ENCODE measurements at places on chromosomes 3 and 15.
A peak's percentile ranks its signal among the peaks of the same experiment; 100 is the strongest.

DNA sequence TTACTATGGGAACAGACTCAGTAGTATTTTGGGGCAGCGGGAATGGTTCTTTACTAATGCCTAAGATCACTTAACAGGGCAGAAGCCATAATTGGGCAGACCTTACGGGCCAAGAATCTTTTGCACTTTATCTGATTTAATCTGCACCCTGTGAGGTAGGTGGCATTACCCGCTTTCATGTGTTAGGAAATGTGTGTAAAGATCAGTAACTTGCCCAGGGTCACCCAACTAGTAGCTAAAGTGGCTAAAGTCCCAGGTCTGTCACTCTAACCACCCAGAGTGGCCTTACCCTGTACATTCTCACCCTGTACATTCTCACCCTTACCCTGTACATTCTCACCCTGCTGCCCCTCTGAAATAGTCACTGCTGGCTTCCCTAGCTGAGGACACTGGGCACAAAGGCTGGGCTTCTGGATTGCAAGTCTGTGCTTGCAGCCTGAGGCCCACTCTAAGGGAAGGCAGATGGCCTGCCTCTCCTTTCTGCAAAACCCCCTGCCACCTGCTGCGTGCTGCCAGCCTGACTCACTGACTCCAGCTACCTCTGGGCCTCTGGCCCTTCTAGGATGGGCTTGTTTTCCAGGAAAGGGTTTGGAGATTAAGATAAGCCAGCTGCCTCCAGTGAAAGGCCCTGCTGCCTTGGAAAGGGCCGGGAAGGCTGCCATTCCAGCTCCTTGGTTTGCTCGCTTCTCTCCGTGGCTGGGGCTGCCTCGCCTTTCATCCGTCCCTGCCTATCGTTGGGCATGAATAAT lies 37.5 kb upstream of the MYZAP start:
- DNase-seq = no peak

DNA sequence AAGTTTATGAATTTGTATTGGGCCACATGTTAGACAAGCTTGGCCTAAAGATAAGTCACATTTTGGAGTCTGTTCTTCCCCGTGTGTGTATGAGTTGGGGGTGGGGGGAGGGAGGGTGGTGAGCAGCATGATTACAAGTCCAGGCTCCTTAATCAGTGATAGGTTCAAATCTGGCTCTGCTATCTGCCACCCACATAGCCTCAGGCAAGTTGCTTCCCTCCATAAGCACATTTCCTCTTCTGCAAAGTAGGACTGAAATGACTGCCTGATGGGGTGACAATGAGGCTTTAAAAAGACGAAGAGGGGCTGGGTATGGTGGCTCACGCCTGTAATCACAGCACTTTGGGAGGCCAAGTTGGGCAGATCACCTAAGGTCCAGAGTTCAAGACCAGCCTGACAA lies 1.1 kb upstream of the SPATA12 start:
- no peak for DNase-seq

- no peak for DNase-seq
Measured at GRCh38 chr15:27201425-27201824, 230.4 kb downstream of the GABRG3 start.

DNA sequence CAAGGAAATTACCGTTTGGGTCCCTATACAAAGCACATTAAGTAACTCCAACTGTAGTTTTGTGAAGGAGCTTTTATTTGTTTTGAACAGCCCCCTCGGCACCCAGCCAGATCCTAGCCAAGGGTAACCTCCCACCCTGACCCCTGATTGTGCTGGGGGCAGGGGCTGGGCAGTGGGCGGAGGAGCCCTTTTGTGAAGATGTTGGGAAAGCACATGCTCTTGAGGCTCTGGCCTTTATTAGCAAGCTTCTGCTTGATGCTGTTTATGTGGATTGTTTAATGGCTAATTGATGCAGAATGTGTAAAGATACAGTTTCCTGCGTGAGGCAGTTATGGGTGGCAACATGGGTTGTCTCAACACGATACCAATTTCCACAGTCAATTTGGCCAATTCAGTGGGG lies 136.5 kb downstream of the MAP2K5 start:
- no peak for DNase-seq

DNA sequence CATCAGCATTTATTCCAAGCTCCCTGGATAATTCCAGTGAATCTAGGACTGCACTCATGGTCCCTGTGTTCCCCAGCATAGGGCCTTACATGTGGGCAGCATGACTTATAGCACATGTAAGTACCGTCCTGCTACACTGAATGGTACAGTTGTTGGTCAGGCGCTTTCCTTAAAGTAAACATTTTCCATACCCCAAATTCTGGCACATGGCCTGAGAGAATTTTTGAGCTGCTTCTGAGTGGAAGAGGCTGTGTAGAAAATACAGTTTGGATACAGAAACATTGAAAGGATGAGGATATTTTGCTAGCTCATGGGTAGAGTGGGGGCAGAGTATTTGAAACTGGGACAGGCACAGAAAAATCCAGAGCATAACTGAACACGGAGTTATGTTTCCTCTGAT lies 27.6 kb downstream of the CORO2B start:
- no peak for DNase-seq

- DNase-seq = peak; percentile 59
Measured at GRCh38 chr3:24160424-24161095, 215.5 kb downstream of the NR1D2 start.

- DNase-seq = no peak
Measured at GRCh38 chr15:72516777-72517176, 42.6 kb downstream of the ARIH1 start.

DNA sequence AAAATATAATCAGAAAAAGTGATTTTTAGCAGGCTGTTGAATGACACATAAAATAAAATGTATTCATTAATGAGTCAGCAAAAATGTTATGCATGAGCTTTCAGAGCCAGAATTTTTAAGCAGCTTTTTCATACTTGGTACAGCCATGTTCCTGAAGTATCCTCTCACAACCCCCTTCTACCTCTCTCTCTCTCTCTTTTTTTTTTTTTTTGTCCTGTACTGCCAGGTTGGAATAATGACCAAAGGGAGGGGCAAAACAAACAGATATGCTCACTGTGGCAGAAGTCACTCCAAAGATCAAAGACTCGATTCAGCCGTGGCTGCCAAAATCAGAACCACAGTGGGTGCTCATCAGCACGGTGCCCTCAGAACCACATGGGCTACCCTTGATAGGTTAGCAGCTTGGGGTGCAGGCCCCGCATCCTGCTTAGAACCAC lies 383.0 kb downstream of the ZBTB20 start:
- DNase-seq = no peak

- DNase-seq = no peak
Measured at GRCh38 chr3:76965122-76965725, 74.7 kb upstream of the ROBO2 start.

DNA sequence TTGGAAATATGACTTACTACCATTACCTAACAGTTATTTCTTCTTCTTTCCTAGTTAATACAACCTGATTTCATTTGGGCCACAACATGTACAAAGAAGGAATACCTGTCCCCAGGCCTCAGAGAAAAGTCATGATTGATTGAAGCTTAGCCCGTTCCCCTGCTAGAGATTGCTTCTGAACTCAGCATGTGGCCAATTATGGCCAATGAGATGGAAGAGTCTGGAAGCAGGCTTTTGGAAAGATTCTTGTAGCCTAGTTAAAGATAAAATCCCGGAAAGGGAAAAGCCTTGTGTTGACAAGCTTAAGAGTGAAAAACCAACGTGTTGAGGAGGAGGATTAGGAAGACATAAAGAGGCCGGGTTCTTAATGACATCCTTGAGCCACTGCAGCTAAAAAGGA lies 17.0 kb upstream of the TM6SF1 start:
- no peak for DNase-seq

GRCh38 chr15:41841131-41841530 lies 2.5 kb downstream of the PLA2G4B start:
- DNase-seq = no peak

- DNase-seq = no peak
Measured at GRCh38 chr3:186789554-186790260, 6.3 kb downstream of the EIF4A2 start.

DNA sequence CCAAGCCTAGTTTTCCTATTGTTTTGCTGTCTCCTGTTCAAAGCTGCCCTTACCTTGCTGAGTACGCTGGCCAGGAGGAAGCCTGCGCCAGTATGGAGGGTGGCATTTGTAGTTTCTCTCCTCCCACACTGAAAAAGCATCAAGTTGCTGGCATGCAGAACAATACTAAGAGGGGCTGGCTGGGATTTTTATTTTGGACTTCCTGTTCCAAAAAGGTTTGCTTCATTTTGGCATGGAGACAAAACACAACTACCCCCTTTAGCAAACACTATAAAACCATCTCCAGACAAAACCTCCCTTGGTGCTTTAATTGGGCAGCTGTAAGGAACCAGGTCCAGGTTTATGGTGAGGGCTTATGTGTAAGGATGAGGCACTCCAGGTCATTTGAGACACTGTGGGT lies 457.6 kb downstream of the PDCD6IP start:
- DNase-seq = no peak

DNA sequence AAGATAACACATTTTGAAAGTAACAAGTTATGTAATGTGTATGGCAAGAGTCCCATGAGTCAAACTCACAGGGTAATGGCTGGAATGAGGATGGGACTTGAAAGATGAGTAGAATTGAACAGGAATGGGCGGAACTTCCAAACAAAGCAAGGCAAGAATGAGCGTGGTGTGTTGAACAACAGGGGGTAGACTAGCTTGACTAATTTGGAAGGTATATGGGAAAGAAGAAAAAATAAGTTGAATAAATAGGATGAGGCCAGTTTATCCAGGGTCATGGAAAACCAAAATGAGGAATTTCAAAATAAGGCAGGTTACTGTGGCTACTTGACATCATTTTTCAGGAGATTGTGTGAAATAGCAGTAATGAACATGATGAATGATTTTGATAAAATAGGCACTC lies 2.5 kb upstream of the DPH6 start:
- DNase-seq = no peak

DNA sequence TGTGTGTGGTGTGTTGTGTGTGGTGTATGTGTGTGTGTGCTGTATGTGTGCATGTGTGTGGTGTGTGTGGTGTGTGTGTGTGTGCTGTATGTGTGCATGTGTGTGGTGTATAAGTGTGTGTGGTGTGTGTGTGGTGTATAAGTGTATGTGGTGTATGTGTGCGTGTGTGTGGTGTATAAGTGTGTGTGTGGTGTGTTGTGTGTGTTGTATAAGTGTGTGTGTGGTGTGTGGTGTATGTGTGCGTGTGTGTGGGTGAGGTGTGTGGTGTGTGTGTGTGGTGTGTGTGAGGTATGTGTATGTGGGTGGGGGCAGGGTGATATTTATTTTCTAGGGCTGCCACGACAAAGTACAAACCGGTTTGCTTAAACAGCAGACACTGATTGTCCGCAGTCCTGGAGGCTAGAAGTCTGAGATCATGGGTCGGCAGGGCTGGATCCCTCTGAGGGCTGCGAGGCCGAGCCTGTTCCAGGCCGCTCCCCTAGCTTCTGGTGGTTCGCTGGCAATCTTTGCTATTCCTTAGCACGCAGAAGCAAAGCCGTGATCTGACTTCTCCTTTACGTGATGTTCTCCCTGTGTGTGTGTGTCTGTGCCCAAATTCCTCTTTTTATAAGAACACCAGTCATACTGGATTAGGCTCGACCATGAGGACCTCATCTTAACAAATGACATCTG lies 160.2 kb downstream of the XXYLT1 start:
- no peak for DNase-seq

GRCh38 chr15:80026754-80027153 lies 32.7 kb upstream of the ZFAND6 start:
- DNase-seq = no peak

GRCh38 chr3:132659000-132659364 lies 627 bp downstream of the ACAD11 start:
- DNase-seq = no peak

DNA sequence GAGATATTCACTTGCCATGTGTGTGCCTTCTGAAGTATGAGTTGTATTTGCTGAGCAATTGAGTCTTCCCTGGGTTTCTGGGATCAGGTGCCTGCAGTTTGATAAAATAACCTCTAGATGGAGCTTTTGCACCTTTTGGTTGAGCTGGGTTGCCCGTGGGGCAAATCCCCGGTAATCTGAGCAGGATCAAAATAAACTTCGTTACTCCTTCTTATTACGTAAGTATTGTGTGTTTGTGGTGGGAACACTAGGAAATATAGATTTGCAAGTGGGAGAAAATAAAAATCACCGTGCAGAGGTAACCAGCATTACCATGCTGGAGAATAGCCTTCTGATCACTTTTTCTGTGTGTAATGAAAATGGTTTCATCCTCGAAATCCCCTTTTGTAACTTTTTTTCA lies 277.4 kb upstream of the NR2E3 start:
- DNase-seq = no peak

- DNase-seq = no peak
Measured at GRCh38 chr3:55780913-55781312, 293.8 kb upstream of the WNT5A start.

DNA sequence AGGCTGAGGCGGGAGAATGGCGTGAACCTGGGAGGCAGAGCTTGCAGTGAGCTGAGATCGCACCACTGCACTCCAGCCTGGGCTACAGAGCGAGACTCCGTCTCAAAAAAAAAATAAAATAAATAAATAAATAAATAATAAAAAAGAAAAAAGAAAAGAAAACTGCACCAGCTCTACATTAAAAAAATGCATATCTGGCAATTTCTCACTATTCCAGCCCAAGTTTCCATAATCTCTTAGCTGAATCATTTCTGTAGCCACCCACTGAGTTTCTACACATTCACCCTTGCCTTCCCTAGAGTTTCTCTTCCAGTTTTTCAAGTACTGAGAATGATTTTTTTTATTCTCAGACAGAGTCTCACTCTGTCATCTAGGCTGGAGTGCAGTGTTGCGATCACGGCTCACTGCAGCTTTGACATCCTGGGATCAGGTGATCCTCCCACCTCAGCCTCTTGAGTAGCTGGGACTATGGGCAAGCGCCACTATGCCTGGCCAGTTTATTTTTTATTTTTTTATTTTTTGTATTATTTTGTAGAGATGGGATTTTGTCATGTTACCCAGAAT lies 24.5 kb upstream of the SLC7A14 start:
- DNase-seq = no peak

DNA sequence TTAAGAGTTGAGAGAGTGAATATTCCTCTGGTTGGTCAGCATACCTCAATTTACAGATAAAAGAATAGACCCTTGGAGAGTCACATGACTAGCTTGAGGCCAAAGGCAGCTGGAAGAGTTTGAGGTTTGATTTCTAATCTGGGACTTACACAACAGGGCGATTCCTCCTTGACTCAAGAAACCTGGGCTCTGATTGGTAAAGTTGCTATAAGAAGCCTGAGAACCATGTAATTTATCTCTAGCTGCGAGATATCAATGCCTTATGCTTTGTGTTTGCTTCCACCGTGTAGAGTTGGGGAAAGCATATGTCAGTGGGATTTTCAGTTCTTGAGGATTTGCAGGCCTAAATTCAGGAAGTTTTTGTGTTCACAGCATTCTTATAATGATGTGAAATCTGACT lies 206.0 kb downstream of the KLHL25 start:
- DNase-seq = no peak

- no peak for DNase-seq
Measured at GRCh38 chr3:25910105-25910504, 120.2 kb downstream of the OXSM start.

GRCh38 chr3:157388976-157389375 lies 47.7 kb upstream of the PTX3 start:
- DNase-seq = no peak

- no peak for DNase-seq
Measured at GRCh38 chr15:33198541-33198940, 4.0 kb upstream of the FMN1 start.

GRCh38 chr3:9970020-9970652 lies 16.5 kb downstream of the EMC3 start:
- DNase-seq = no peak

GRCh38 chr3:141600331-141600730 lies 113.5 kb downstream of the RASA2 start:
- DNase-seq = no peak

Data from nephron progenitor cell (in vitro differentiated cells).